Renal cortex interstitium (tissue), 15 donors: ENCODE measurements at places on chromosomes 2 and 18.

DNA sequence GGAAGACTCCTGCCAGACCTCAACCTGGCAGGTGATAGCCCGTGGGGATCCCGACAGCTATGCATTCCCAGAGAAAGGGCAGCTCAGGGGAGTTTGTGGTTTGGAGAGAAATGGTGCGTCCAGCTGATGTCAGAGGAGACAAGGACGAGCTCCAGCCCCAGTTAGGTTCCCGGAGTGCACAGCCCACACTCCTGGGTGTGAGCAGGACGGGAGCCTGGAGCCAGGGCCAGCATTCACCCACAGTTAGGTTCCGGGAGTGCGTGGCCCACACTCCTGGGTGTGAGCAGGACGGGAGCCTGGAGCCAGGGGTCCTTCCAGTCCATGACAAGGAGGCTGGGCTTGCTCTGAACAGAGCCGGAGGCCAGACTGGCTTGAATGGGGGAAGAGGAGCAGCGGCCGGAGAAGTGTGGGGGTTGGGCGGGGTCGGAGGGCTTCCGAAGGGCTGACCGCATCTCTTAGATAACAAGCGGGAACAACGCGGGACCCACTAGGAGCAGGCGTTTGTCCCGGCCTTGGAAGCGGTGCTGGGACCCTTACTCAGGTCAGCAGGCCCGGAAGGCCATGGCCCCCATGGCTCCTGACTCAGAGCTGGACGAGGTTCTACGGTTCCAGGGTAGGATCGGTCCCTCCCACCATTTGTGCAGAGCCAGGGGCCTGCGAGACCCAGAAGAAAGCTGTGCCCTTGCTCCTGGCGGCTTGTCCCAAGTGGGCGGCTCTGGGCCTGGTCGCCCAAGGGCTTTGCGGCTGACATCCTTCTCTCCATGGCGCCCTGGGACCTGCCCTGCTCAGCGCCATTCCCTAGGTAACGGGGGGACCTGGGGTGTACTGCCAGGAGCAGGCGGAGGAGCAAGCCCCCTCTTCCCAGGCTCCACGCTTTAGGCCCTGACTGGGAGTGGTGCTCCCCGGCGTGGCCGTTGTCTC, 185.6 kb downstream of the RTP5 start:
- no peak for DNase-seq

DNA sequence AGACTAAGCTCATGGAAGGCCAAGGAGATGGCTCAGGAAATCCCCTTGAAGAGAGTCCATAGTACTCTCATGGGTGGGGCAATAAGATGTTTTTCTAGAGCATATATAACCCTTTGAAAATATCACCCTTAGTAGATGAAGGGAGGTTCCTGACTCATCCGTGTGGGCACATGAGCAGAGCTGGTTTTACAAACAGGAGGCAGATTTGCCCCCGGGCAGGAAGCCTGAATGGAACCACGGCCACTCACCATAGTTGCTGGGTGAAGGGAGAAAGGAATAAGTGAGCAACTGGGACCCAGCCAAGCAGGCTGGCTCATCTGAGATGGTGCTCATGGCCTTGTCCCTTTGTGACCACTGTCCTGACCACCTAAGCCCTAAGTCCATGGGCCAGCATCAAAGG, 29.0 kb upstream of the MAPRE3 start:
- DNase-seq = no peak

- DNase-seq = no peak
Measured at GRCh38 chr2:119468154-119468955, 36.7 kb downstream of the TMEM37 start.

- DNase-seq = no peak
Measured at GRCh38 chr2:5915881-5916310, 223.7 kb downstream of the SOX11 start.

- no peak for DNase-seq
Measured at GRCh38 chr2:172239944-172240590, 137.4 kb upstream of the DLX2 start.

DNA sequence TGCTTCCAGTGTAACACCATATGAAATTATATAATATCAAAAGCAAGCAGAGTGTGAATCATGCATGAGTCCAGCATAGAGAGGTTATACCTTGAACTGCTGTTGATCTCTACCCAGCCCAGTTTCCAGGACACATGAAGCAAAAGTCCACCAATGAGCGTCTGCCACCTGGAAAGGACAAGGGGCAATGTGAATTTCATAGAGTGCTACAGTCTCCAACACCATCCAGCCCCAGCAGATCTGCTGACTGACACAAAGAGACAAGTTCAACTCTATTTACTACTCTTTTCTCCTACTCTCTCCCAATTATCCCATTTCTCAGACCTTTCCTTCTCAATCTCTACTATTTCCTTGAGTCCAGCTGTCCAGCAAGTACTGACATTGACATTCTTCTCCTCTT, 31.8 kb upstream of the RIOK3 start:
- no peak for DNase-seq

- no peak for DNase-seq
Measured at GRCh38 chr2:109500910-109501309, 112.9 kb downstream of the SEPTIN10 start.

- no peak for DNase-seq
Measured at GRCh38 chr2:207176247-207176646, 10.5 kb upstream of the KLF7 start.

DNA sequence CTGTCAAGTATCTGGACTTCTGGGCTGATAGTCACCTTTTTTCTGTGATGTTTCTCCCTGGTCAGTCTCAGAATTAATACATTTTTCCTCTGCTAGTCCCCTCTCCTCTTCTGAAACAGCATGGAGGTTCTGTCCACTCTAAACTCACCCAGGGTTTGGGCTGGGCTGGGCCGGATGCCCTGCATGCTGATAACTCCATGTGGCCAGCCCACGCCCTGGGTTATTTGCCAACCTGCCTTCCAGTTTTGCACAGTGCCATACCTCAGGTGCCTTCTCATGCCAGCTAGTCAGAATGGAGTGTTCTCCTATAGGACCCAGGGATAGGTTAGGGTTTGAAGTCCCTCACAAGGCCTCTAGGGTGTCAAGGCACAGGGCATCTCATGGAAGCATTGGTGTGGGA, 32.2 kb downstream of the MEX3C start:
- DNase-seq = no peak

DNA sequence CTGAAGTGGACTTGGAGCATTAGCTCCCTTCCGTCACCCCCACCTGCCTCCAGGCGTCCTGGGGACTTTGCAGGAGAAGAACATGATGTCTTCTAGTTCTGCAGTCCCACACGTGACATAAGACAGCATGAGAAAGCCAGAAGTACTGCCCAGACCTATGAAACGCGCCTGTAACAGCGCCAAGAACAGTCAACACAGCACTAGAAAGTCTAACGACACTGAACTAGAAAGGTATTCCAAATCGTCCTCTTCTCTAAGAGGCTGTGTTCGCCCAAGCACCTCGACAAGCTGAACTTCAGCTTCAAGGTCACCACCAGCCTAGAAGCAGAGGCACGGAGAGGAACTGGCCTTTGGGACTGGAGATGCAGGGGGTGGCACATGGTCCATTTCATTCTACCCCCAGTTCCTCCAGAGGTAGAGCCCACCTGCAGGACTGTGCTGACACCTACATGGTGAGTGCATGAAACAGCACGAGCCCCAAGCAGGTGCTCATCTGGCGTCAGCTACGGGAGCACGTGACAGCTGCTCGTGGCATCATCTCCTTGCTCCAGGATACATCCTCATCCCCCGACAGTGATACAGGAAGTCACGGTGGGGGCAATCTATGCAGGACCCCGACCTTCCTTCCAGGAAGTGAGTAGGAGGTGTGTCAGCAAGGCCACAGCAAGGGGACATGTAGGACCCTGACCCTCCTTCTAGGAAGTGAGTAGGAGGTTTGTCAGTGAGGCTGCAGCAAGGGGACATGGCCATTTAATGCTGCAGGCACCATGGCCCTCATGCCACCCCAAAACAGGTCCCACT, 3.7 kb downstream of the HDAC4 start:
- DNase-seq = no peak

GRCh38 chr2:177084607-177085006, 128.0 kb upstream of the HNRNPA3 start:
- no peak for DNase-seq

- peak; percentile 45 for DNase-seq
Measured at GRCh38 chr2:178194600-178195389, 483 bp downstream of the OSBPL6 start.

GRCh38 chr2:7567646-7568045, 650.4 kb downstream of the RNF144A start:
- no peak for DNase-seq

DNA sequence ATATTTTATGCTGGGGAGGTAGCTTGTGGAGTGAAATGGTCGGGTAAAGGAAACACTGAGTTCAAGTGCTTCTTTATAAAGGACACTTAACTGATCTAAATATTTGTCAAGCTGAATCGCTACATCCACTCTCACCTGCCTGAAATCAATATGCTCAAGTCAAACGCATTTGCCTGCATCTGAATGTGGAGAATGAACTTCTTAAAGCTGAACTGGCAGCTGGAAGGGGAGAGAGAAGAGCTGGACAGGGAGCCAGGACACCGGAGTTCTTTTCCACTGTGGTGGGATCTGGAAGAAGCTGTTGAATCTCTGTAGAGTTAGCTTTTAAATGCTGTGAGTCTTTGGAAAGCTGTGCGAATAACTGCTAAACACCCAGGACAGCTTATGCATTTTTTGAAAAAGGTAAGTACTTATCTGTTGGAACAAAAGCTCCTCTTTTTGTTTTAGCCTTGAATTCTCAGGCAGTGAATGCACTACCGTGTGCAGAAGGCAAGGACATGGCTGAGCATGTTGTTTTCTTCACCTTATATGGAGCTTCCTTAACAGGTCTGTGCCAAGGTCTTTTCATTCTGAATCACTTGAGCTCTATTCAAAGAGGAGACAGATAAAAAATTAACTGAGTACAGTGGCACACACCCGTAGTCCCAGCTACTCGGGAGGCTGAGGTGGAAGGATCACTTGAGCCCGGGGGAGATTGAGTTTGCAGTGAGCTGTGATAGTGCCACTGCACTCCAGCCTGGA, 74.2 kb upstream of the KLF7 start:
- no peak for DNase-seq

- no peak for DNase-seq
Measured at GRCh38 chr2:24918326-24919036, 1.6 kb downstream of the ADCY3 start.
